ENCODE measurements at places on chromosomes 3 and 15.
A peak's percentile ranks its signal among the peaks of the same experiment; 100 is the strongest.

- peak; percentile 93 for DNase-seq
These were observed 24.8 kb downstream of the SHF start for GRCh38 chr15:45162771-45163507.

GRCh38 chr3:122803977-122804376 is 9.1 kb downstream of the SLC49A4 start:
- DNase-seq, result no peak

- DNase-seq, result no peak
These were observed 179.9 kb downstream of the MCTP2 start for GRCh38 chr15:94411285-94411684.

DNA sequence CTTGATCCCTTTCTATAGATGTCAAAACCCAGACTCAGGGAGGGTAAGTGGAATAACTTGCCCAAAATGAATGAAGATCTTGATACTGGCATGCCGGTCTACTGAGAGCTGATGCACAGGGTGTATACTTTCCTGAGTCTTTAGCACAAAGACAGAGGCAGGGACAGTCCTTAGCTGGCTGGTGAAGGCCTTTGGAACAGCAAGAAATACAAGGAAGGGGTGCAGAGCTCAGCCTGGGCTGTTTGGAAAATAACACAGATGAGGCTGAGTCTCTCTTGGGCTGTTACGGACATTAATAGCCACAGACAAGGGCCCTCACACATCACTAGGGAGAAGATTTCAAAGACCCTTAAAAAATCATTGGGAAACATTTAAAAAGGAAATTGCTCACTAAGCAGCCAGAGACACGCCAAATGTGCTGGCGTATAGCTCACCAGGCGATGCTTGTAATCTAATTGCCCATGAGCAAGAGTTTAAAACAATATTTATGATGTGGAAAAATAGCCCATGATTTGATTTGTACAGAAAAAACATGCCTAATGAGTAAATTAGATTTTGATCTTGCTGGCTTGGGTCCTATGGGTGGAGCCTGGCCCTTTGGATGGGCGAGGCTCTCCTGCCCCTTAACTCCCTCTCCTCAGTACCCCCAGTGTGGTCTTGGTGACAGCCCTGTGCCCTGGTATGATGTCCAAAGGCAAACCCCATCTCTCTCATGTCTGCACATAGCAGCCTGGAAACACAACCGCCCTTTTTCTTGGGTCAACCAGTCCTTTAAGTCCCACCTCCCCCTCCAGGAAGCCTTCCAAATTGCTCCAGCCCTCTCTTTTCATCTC is 81.8 kb upstream of the MRPS22 start:
- DNase-seq, result no peak

GRCh38 chr3:38317192-38317759 is 29.3 kb upstream of the XYLB start:
- no peak for DNase-seq

- no peak for DNase-seq
These were observed 140.5 kb upstream of the TBL1XR1 start for GRCh38 chr3:177337541-177338331.

- DNase-seq, result no peak
These were observed 81.5 kb downstream of the MB21D2 start for GRCh38 chr3:192835818-192836815.

DNA sequence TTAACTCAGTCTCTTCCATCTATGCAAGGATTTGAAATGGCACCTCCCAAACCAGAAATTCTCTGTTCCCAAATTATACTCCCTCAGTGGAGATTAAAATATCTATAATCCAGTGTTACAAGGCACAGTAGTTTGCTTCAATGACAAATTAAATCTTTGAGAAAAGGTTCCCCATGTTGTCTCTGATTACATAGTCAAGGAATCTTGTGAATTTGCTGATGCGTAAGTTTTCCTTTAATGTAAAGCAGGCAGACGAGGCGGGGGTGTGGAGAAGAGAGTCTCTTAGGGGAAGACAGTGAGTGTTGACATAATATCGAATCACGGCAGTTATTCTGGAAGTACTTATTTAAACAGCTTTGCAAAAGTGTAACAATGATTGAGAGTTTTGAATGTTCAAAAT is 236.4 kb upstream of the RARB start:
- DNase-seq, result no peak

DNA sequence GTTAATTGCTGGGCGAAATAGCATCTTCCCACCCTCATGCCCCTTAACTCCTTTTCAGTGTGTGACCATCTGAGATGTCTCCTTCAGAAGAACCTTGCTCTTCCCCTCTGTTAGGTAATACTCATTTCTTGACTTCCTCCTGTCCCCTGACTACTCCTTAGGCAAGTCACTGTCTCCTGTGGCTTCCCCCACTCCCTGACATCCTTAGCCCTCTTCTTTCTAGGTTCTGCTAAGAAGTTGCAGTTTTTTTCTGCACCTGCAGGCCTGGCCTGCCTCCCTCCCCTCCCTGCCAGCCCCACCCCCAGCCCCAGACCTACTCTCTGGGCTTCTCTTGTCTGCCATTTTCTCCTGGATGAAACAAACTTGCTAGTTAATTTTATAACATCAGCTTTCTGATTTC is 15.2 kb upstream of the EID1 start:
- no peak for DNase-seq

DNA sequence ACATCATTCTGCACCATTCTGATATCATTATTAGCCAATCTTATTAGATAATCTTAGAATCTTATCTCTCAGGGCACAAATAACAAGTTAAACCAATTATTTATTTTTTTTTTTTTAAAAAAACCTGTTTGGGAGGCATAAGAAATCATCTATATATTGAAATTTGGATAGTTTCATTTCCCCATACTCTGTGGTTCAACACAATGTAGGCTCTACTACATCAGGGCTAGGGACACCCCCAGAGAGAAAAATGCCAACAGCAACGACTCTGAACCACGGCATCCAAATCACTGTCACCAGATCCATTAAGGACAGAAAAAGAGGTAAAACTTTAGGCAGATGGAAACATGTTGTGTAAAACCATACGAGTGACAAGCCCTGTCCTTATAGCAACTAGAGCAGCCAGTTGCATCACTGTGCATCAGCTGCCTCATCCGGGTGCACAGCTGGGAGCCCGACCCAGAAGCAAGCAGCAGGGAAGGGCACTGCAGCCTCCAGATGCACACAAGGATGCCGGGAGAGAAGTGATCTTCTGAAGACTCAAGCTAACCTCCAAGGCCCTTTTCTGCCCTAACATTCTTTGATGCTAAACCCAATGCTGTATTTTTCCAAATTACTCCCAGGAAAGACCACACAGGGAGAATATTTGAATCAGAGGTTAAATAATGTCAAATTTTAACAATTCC is 381.1 kb downstream of the CTNNB1 start:
- no peak for DNase-seq

- DNase-seq, result no peak
These were observed 180.8 kb downstream of the ATP10A start for GRCh38 chr15:25682340-25682739.

Measured in T47D (cell line).